Foreskin melanocyte (primary cell): ENCODE measurements at places on chromosomes 7 and 10.
A peak's percentile ranks its signal among the peaks of the same experiment; 100 is the strongest.

DNA sequence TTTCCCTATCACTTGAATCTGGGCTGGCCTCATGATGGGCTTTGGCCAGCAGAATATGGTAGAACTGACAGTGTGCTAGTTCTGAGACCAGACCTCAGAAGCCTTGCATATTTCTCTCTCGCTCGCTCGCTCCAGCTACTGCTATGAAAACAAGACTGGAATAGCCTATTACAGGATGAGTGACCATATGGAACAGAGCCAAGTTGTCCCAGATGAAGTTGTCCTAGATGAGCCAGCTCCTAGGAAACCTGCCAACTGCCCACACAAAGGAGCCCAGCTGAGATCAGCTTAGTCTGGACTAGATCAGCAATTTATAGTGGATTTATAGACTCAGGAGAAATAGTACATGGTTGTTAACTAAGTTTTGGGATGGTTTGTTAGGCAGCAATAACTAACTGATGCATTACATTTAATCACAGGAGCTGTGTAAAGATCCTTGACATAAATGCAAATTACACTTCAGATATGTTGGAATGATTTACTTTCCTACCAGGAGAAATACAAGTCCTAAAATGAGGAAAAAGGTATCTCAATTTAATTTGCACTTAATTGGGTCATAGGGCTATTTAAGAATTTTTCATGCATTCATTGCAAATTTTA is 6.8 kb upstream of the HECW1 start:
- no peak for DNase-seq

DNA sequence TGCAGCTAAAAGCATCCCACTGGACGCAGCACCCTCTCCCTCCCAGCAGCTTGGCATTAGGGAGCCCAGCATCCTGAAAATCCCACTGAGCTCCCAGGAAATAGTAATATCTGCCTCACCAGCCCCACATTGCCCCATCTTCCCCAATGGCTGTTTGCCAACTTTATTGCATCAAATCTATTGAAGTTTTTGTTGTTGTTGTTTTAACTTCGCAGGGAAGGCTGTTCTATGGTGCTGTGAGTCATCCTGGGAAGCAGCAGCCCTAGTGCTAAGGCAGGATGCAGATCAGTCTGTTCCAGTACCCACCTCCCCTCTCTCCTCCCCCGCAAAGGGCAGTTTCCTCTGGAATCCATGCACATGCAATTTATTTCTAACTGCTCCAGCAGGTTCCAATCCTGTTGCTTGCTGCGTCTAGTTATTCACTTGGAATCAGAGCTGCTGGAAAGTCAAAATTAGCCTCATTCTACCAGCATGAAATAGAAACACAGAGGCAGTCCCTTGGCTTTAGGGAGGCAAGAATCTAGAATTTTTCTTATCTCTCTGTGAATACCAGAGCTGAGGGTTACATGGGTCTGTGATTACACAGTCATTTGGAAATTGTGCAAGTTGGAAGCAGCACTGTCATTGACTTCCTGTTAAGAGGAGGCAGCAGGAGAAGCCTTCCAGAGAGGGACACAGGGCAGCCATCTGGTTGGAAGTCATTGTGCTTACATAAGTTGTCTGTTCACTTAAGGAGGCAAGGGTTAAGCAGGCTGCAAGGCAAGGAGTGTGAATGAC is 115.9 kb upstream of the CACUL1 start:
- peak; percentile 65 for DNase-seq

GRCh38 chr7:20438694-20439376 is 108.1 kb downstream of the ITGB8 start:
- DNase-seq, result no peak

DNA sequence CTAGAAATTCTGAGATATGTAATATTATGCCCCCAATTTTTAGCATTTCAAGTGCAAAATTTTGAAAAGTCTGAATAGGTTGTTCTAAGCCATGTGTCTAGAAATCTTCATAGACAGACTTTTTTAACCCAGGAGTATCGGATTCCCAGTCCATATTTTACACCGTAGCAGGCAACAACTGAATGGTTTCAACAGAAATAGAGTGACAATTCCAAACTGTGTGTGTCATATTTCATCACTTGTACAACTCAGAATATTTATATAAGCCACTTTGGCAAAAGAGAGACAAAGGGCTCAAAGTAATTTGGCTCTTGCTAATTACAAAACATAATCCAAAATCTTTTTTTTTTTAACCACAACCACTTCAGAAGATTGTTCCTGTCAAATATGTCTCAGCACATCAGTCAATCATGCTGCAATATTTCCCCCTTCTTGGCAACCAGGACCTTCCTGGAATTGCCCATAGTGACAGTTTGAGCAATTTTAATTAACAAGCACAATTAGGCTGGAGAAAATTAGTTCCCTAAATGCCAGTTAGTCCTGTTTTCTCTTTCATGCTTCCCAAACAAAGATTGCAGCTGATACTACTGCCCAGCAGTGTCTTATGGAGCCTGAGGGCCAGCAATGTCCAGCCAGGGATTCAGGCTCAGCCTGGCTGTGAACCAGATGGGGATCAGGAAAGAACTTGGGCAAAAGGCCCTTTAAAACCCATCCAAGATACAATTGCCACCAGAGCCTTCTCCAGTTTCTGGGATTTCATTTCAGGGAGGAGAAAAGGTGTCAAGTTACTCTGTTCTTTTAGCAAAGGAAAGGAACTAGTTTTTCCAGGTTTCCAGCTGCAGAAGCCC is 533.3 kb upstream of the GHITM start:
- DNase-seq, result no peak

DNA sequence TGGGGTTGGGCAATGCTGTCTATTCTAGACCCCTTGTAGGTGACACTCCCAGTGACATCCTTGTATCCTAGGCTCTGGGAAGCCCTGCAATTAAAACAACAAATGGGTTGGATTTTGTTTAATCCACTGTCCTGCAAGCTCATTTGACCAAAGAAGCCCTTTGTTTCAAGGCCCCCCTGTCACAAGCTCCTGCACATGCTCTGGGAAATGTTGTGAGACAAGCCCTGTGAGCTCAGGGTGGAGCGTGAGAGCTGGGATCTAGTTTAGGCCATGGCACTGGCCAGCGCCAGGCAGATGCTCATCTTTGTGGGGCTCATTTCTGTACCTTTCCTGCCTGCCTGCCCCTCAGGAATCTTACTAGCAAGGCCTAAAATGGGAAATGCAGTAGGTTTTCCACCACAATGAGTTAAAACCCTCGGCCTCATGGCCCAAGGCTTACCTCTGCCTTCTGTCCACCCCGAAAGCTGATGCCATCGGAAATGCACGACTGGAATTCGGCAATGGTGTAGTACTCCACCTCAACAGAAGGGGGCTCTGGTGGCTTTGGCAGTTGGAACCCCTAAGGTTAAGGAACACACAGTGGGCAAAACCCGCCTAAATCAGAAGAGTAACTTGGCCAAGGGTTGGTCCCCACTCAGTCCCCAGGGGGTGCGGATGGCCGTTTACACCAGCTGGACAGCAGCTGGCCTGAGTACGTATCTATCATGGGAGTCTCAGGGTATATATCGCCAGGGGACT is 112.0 kb downstream of the NEURL1 start:
- peak; percentile 18 for DNase-seq

GRCh38 chr7:151051108-151051507 is 2.8 kb downstream of the ASIC3 start:
- DNase-seq, result peak; percentile 71

DNA sequence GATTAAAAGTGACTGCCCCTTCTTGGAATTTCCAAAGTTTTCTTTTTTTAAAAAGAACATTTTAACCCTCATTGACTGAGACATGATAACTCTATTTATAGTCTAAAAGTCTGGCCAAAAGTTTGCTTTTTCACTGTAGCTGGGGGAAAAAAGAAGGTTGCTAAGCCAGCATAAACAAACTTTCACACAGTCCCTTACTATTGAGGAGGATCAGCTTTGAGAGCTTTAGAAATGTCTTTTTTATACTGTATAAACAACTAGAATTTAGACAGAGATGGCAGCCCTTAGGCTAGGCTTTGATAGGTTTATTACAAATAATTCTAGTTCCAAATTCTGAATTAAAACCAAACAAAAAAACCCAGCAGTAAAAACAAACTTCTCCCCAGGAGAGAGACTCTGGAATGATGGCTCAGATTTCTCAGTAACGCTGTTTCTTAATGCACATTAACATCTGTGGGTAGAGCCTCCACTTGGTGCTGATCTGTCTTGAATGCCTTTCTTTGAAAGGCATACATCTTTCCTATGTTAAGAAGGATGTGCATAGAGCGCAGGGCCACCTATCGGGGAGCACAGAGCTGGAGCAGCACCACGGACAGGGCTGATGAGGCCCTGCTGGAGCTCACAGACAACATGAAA is 100.9 kb upstream of the PDLIM1 start:
- no peak for DNase-seq

- no peak for DNase-seq
These were observed 32.9 kb downstream of the PHTF2 start for GRCh38 chr7:77831481-77831880.

- no peak for DNase-seq
These were observed 3.7 kb upstream of the PRKAR1B start for GRCh38 chr7:730501-731439.

DNA sequence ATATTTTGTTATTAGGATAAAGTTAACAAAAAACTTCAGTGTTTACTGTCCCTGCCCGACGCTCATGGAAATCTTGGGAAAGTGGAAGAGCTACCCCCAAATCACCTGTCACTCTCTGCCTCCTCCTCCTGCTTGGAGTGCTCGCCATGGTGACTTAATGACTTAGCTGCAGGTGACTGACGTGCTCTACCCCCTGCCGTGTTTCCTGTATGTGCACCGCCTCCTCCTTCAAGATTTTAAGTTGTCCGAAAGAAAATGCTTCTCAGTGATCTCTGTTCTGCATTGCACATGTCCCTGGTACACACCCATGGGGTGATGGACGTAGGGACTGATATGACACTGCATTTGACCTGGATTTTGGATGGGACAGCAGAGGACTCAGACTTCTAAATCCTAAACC is 338.8 kb upstream of the SHH start:
- no peak for DNase-seq

DNA sequence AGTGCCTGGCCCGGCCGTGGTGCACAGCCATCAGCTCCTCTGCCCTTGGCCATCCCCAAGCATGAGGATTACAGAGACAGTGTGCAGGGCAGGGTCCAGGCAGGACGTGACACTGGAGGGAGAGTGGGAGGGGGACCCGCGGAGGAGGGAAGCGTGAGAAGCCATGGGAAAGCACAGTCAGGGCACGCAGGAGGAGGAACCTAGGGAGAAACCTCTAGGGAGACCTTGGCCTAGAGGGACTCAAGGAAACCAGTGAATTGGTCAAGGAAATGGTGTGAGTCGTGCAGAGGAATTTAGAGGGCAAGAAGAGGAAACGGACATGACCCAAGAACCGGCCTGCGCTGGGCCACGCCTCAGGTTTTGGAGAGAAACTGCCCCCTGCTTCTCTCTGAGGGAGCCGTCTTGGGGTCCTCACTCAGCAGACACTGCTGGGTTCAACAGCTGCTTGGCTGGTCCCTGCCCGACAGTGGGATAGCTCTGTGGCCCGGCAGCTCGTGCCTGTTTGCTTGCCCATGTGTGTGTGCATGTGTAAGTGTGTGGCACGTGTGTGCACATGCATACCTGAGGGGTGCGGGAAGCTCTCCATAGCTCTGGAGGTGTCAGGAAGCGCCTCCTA is 3.2 kb downstream of the OPN4 start:
- no peak for DNase-seq
